BE2C (cell line): ENCODE measurements at places on chromosomes 7 and 10.

GRCh38 chr10:118251791-118252190 lies 90.3 kb downstream of the FAM204A start:
- DNase-seq = no peak

DNA sequence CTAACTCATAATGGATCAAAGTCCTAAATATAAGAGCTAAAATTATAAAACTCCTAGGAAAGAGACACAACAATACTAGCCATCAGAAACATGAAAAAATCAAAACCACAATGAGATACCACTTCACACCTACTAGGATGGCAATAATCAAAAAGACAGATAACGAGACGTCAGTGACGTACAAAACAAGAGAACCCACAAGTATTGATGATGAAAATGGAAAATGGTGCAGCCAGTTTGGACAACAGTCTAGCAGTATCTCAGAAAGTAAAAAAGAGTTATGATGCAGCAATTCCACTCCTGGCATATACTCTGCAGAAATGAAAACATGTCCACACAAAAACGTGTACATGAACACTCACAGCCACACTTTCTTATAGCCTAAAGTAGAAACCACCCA lies 173.5 kb downstream of the SRPK2 start:
- DNase-seq = no peak

DNA sequence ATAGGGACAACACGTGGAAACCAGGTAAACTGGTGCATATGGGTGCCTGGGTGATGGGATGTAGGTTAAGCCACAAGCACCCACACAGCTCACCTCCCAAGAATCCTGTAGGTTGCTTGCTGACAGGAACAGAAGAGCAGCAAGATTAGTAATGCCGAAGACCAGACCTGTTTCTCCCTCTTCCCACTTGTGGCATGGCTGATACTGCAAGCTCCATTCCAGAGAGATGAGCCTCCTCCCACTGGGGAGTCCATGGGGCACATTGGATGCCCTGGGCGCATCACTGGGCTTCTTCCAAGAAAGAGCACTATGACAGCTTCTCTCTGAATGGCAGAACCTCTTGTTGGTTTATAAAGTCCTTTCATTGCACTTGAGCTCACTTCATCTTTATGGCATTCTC lies 44.4 kb upstream of the LOXL4 start:
- DNase-seq = no peak

DNA sequence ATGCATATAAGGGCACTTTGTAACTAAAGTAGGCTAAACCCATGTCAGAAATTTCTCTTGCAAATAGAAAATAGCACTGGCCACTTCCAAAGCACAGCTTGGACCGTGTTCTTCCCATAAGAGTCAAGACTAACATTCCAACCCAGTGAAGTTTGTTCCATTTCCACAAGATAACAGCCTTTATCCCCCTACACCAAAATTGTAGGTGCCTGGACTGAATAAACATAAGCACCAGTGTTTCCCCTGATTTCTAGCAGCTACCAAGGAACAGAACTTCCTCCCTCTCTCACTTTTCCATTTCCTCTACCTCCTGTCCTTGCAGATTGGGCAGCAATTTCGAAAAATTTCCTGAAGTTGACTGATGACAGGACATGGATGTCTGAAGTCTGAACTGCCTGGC lies 219.7 kb downstream of the CREB5 start:
- no peak for DNase-seq

- no peak for DNase-seq
Observed at GRCh38 chr10:112466802-112467201, 19.8 kb downstream of the VTI1A start.

DNA sequence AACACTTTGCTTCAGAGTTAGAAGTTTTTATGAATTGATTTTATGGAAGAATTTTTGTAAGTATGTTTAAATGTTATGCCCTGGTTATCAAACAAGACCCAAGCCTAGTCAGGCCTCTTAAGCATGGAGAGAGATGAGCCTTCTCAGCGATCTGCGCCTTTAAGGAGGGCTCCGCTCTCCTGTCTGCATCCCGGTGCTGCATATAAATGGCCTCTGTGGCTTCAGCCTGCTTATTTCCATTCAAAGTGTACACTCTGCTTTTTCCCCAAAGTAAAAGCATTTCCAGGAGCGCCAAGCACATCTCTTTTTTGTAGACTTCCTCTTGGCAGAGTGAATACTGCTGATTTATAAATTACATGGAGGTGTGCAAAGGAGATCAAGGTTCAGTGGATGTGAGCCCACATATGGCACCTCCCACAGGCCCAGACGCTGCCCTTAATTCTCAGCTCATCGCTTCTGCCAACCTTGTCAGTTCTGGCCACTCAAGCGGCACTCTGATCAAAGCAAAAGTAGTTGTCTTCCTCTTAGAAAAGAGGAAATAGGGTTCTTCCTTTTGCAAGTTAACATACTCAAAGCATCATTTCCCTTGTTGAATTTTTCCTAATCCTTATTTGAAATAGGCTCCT lies 70.0 kb upstream of the SFMBT2 start:
- DNase-seq = no peak

GRCh38 chr7:135704074-135704473 lies 23.9 kb downstream of the SLC13A4 start:
- no peak for DNase-seq

- DNase-seq = no peak
Observed at GRCh38 chr10:86804805-86805204, 48.4 kb downstream of the BMPR1A start.

- DNase-seq = no peak
Observed at GRCh38 chr7:128899392-128899791, 11.1 kb downstream of the KCP start.

DNA sequence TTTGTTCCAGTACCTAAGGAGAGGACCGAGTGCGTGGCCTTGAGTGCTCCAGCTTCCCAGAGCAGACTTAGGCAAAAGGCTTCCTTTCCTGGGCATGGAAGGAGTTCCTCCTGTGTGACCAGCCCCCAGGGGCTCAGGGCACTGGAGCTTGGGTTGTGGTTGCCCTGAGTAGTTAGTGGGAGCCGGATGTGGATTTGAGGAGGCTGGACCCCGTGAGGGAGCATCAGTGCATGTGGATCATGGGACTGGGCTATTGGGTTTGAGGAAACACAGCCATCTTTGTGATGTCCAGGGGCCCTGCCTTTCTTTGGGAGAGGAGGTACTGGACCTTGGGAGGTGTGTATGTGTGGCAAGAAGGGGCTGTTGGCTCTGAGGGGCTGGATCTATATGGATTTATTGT lies 8.4 kb downstream of the LRMDA start:
- DNase-seq = no peak

DNA sequence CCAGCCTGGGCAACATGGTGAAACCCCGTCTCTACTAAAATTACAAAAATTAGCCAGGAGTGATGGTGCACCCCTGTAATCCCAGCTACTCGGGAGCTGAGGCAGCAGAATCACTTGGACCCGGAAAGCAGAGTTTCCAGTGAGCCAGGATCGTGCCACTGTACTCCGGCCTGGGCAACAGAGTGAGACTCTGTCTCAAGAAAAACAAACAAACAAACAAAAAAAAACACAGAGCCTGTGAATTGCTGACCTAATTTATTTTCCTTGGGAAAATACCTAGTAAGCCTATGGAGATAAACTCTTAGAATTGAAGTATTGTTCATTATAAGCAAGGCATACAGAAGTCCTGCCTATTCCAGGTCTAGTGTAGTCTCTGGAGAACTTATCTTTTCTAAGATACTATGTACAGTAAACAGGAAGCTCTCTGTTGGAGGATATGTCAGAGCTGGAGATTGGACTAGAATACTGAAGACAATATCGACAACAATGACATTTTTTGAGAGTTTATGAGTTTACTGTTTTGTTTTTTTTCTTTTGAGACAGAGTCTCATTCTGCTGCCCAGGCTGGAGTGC lies 14.9 kb downstream of the GTF2I start:
- DNase-seq = no peak

DNA sequence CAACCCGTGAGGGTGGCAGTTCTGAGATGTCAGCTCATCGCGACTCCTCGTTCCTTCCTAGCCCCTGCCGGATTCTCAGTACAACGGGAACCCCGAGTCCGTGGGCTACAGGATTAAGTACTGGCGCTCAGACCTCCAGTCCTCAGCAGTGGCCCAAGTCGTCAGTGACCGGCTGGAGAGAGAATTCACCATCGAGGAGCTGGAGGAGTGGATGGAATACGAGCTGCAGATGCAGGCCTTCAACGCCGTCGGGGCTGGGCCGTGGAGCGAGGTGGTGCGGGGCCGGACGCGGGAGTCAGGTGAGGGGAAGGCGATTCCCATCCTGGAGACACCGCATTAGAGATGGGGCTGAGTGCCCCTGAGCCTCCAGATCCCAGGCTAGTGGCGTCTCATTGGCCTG lies 568.1 kb upstream of the FOXK1 start:
- no peak for DNase-seq

DNA sequence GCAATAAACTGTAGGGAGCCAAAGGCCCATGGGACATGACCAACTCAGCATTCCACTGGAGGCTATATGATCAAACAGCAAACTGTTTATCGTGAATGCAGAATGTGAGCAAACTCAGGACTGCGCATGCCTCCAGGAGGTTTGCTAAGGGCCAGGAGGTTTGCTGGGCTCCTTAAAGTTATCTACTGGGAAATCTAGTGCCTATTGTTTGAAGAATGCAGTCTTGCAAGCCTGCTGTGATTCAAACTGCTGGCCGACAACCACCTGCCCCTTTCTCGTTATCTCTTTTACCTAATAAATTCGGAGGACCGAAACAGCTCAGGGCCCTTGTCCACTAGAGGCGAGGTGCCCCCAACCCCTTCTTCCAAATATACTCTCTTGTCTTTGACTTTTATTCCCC lies 404.1 kb downstream of the KCNMA1 start:
- no peak for DNase-seq

DNA sequence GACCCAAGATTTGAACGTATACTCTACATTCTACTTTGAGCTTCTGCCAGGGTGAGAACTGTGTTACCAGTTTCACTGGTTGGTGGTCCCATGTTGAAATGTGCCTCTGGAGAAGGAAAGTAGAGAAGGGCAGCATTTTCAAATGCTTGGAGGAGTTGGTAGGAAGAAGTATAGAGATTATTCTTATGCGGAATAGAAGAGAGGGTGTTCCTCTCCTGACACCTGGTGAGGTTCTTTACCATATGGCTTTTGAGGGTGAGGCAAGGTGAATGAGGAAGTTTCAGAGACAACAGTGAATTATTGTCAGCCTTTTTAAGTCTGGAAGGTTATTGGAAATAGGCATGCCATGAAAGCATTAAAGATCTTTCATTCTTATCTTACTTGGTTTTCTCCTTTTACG lies 34.3 kb downstream of the R3HCC1L start:
- no peak for DNase-seq

- DNase-seq = no peak
Observed at GRCh38 chr7:4715410-4715776, 33.3 kb downstream of the FOXK1 start.

DNA sequence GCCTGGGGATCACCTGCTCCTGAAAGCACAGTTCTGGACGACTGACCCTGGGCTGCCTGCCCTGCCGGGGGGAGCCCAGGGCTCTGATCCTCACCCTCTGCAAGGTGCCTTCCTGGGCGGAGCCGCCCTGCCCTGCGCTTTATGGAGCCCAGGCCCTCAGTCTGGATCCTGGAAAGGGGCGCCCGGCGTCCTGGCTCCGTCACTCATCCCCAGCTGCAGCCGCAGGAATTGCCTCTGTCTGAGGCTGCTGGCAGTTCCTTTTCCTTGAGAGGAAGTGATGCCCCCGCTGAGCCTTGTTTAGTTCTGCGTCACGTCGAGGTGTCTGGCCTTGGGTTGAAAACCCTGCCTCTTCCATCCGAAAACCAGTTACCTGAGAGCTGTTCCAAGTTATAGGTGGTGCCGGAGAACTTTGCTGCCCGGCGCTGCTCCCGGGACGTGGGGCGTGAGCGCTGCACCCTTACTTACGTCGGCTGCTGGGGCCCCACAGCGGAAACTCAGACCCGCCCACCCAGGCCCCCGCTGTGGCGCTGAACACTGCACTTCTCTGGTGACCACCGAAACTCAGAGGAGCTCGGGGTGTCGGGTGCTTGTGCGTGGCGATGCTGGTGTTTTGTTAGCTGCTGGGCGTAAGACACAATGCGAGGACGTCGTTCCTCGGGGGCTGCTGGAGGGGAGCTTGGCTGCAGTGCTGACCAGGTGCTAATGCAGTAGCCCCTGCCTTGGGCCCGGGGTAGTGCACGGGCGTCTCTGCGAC lies 5.4 kb downstream of the MAFK start:
- no peak for DNase-seq

GRCh38 chr10:110498982-110499795 lies 1.5 kb downstream of the DUSP5 start:
- DNase-seq = peak; percentile 39

DNA sequence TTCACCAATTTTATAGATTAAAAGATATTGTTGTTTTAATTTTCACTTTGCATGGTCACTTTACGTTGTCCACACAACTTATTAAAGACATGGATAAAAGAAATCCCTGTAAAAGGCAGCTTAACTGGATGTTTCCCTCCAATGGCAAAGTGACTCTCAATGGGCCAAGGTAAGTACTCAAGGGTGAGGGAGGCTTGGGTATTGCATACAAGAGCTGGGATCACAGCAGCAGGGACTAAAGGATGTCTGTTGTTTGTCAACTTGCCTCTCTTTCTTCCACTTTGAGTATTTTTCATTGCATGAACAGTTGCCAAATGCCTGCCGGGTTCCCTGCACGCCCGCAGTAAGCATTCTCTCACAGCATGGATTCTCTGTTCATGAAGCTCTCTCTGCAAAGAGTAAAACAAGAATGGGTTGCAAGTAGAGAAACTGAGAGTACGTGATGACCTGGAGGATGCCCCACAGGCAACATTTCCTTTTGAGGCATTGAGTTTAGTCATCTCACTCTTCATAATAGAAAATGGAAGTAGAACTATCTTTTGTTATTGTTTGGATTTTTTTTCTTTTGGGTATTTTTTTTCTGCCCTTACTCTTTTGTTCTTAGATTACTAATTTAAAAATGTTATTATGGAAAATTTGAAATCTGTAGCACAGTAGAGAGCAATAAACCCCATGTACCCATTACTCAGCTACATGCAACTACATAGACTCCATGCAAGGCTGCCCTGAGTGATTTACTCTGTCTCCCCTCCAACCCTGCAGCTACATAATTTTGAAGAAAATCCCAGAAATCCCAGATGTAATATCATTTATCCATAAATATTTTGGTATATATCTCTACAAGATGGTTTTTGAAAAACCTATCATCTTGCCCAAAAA lies 26.3 kb downstream of the GPR141 start:
- no peak for DNase-seq

DNA sequence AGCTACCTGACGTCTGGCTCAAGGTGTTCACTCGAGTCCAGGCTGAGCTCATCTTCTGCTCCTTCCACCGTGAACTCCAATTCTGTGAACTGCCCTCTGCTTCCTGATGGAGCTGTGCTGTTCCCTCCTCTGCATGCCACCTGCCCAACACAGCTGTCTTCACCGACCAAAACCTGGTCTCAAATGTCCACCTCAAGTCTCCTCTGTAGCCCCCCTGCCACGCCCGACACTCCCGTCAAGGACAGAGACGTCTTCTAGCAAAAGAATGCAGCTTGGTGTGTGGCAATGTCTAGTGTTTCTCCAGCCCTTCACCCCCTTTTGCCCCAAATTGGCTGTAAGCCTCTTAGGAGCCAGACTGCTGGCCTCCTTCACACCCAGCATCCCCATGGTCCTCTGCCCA lies 305.1 kb downstream of the DNAJB6 start:
- no peak for DNase-seq
